WERI-Rb-1 (cell line): ENCODE measurements at places on chromosomes 2 and 18.

DNA sequence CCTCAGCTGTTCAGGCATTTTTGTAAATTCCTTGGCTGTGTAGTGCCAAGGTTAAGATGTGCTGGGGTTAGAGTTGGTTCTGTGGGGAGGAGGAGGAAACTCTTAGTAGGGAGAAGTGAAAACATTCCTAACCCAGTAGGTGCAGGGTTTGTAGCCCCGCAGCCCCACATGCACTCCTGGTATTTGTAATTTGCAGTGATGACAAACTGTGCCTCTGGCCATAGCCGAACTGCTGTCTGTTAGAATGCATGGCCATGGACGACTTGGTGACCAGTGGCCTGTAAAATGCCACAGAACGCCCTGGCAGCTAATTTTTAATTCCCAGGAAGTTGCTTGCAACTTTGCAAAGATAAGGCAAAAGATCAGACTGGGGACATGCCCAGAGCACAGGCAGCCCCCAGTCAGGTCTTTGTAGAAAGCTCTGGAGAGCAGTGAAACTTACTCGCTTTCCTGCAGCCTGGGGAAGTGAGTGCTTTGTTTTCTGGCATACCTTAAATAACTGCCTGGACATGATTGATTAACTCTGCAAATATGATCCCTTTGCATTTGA is 38.4 kb downstream of the LYPD6B start:
- no peak for DNase-seq

DNA sequence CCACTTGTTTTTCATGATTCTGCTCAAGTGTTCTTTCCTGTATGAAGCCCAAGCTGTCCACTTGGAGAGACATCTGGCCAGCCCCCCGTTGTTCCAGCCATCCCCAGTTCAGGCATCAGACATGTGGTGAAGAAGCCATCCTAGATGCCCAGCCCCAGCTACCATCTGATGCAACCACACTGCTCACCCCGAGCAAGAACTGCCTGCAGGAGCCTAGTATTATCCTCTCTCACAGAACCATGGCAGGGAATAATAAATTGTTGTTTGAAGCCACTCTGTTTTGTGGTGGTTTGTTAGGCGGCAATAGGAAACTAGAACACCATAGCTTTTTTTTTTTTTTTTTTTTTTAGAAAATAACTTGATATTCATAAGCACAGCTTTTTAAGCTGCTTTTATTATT is 19.5 kb upstream of the DARS1 start:
- no peak for DNase-seq

DNA sequence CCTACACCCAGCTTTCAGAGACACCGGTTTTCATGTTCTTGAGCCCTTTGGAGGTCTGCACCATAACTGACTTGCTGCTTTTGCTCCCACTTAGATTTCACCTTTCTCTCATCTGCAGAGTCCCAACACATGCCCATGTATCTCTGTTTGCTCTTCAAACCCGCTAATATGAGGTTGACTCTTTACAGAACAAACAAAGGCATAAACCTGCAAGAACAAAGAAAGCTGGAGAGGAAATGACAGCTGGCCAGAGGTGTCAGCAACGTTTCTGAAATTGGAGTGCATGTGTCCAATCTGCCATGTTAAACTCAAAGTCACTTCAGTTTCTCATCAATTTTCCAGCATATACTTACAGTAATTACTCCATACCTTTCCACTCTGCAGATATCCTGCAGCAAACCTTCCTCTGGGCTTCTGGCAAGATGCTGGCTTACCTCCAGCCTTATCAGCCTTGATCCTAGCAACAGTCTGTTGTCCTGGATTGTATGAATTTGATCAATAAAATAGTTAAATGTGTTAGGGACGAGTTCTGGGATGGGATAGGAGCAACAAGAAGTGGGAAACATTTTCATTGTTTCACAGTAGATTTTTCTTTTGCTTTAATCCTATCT is 157.4 kb downstream of the FHOD3 start:
- DNase-seq = no peak

DNA sequence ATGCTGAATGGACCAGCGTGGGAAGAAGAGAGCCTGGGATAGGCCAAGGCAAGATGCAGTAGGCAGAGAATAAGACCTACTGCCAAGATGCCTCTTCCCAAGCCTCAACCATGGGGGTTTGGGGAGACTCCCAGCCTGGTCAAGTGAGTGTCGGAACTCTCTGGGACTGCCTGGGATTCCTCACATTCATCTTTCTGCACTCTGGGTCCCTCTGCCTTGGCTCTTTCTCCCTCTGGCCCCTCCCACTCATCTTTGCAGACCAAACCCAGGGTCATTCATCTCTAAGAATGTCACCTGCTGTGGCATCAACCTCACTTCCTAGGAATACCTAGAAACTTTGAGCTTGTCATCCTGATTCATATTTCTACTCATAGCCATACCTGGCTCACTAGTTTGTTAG is 211.3 kb upstream of the HNRNPA3 start:
- no peak for DNase-seq

DNA sequence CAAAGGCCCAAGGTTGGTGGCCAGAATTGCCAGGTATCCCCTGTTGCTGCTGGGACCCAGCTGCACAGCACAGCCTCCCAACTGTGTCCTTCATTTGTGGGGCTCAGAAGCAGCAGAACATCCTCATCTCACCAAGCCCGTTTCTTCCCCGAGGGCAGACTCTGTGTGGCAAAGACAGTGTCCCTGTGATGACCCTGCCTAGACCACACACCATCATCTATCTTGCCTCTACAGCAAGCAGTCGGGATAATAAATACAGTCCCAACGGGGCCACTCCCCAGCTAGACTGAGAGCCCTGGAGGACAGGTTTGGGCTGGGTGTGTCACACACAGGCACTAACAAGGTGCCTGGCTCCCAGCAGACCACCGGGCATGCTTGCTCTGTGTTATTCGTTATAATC is 93.4 kb downstream of the PTGR3 start:
- DNase-seq = no peak

DNA sequence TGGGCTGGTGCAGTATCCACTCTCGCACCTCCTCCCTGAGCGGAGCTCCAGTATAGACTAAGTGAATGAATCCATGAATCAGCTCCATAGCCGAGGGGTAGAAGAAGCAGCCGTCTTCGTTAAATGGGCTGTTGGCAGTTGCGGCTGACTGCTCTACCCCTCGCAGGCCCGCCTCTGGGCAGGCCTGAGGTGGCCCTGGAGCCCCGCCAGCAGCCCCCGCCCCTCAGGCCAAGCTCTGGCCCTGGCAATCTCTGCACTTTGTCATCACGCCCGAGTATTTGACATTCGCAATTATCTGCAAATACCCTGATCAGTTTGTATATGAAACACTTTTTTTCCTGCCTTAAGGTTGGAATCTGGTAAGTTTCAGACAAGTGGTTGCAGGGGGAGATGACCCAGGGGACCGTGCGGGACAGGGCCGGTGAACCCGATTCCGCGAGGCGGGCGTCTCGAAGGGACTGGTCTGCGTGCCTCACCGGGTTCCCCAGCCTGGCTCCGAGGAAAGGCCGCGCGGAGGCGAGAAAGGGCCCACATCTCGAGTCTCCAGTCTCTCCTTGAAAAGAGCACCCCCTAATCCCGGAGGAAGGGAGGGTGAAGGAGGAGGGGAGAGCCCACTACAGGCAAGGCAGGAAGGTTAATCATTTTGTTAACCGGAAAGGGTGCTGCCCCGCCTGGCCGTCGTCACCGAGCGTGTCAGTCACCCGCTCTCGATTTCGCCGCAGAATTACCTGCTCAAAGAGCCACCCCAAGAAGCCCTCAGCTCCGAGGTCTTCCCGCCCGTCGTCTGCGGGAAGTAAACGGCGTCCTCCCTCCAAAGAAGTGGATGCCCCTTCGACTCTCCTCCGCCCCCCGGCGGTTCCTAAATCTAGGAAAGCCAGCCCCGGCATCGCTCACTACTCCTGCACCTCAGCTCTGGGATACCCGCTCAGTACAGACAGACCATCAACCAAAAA is 11.1 kb upstream of the SATB2 start:
- DNase-seq = no peak

DNA sequence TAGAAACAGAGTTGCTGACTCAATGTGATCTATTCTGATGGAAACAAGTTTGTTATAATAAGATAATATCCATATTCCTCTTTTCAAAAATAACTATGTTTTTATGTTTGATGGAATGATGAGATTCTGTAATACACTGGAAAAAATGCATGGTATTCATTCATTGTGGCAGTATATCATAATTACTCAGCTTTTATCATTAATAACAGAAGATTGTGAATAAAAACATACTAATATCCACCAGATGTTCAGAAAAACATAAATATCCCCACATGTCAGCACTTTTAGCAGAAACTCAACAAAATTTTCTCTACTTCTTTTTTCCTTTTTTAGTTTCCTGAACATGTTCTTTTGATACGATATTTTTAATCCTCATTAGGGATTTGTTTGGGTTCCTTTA is 130.9 kb upstream of the CAVIN2 start:
- no peak for DNase-seq

DNA sequence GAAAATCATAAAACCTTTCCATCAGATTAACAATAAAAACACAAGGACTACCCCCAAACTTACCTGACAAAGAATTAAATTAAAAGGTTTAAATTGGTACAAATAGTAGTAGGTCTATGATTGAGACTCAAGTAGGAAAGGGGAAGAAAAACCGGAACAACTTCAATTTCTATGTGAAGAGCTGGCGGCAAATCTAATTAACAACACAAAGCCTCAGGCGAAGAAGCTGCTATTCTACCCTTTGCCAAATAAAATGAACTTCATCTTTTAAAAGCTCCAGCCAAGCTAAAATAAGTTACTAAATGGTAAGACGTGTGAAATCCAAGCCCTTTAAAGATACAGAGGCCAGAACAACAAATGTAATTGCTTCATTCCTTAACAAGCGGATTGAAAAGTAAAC is 146.5 kb downstream of the DLGAP1 start:
- DNase-seq = no peak

GRCh38 chr2:55357927-55358326 is 61.7 kb downstream of the CCDC88A start:
- DNase-seq = no peak

DNA sequence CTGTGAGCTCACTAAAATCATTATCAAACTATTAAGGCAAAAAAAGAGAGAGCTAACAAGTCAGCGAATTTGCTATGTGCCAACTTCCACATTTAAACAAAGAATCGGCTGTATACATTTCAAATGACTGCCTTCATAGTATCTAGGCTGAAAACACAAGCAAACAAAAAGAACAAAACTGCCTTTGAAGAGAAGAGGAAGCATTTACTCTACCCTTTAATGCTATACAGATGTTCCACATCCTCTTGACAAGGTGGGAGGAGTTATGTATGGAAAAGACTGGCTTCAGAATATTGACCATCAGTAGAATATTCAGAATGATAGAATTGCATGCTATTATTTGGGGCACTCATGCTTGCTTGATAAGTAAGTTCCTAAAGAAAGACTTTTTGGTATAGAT is 741.7 kb downstream of the PLCL1 start:
- no peak for DNase-seq

DNA sequence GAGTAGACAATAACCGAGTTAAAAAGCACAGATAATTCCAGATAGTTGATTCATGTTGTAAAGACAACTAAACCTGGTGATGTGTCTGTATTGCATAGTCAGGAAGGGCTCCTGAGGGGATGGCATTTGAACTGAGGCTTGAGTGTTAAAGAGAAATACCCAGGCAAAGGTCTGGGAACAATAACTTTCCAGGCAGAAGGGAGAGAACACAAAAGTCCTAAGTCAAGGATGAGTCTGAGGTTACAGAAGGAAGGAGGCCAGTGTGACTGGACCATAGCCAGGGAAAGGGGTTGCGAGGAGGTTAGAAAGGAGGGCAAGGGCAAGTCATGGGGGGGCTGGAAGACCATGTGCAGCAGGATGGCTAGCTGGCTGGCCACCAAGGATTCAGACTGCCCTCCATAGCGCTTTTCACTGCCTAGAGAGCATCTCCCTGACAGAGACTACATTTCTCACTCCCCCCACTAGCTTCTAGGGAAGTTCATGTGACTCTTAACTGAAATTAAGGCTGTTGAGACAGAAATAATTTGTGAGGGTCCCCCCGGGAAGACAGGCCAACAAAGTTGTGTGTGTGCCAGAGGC is 135.5 kb upstream of the CREB1 start:
- no peak for DNase-seq

DNA sequence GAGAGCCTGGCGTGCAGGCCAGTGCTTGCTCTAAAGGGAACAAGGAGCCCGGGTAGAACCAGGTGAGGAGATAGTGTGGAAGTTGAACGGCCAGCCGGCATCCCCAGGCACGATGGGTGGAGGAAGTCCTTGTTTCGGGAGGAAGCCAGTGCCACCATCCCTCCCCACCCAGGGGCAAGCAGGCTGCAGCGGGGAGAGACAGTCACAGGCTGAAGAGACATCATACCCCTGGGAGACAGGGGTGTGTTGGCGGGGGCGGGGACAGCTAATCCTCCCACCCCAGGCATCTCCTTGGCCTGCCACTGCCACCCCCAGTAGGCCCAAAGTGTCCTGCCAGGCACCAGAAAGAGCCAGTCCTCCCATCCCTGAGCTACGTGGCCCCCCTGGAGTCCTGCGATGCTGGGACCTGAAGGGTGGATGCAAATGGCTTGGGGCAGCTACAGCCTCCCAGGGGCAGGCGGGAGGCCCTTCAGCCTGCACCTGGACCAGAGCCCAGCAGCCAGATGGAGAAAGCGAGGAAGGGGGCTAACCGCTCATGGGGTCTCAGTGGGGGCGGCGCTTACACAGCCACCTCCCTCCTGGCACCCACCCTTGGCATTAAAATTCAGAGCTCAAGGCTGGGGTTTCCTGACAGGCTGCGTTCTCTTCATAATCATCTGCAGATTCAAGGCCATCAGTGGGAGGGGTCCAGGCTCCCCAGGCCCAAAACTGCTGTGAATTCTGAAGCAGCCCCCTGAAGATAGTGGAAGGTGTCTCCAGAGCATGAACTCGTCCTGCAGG is 14.8 kb upstream of the GPR55 start:
- DNase-seq = no peak

GRCh38 chr18:31555971-31556747 is 35.5 kb upstream of the TTR start:
- DNase-seq = peak; percentile 20
